ENCODE measurements at places on chromosomes 2 and 18. TPM values are rescaled to one million over a fixed set of nuclear protein-coding genes. Genes with fewer than 3 reads are reported as not detected.

The CPLX4 gene
- 0.46 TPM for total RNA-seq

- no peak for DNase-seq
Measured at GRCh38 chr2:84958135-84959059, 12.6 kb upstream of the KCMF1 start.

The GNAL gene
- total RNA-seq: 8.7 TPM

GRCh38 chr2:12490641-12491040, 226.1 kb upstream of the TRIB2 start:
- DNase-seq: no peak

GRCh38 chr2:192854706-192855105, 660.0 kb upstream of the TMEFF2 start:
- DNase-seq: no peak

The TMEM247 gene
- total RNA-seq: not detected

DNA sequence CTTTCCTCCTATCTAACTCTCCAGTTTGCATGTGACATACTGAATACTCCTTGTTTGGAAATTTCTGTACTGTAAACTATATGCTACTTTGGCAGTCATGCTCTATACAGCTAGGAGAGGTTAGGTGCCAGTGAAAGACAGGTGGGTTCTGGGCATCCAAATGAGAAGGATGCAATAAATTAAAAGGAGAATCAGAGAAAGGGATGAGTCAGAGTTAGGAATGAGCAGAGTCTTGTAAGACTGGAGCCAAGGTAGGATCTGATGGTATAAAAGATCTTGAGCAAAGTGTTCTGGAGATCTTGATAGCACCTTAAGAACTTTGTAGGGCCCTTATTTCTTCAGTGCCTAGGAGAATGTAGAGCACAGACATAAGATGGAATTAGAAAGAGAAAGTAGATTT, 58.7 kb upstream of the STAM2 start:
- no peak for DNase-seq

GRCh38 chr2:179049546-179050311, at the start of gene CCDC141:
CCDC141 (minus strand) TSS chr2:179050137; CDS start chr2:179049941, 196 bp downstream.
- no peak for DNase-seq

DNA sequence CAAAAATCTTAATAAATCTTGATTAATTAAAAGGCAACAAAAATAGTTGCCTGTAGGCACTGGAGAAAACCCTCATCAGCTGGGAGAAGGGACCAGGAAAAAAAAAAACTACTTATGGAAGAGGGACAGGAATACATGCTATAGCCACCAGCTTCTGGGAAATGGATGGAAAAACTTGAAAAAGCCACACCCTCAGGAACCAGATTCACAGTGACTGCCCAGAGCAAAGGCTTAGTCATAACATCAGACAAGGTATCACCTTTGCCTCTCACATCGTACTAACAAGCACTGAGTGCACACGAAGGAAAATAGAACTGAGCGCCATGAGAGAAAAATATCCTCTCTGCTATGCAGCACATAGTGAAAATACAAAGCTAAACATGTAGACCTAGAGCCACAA, 116.9 kb upstream of the GYPC start:
- no peak for DNase-seq

The CAPN13 gene
- not detected for total RNA-seq

GRCh38 chr2:128385365-128385764, 66.7 kb upstream of the HS6ST1 start:
- no peak for DNase-seq

GRCh38 chr2:101027852-101028251, 25.8 kb downstream of the RPL31 start:
- DNase-seq: no peak

DNA sequence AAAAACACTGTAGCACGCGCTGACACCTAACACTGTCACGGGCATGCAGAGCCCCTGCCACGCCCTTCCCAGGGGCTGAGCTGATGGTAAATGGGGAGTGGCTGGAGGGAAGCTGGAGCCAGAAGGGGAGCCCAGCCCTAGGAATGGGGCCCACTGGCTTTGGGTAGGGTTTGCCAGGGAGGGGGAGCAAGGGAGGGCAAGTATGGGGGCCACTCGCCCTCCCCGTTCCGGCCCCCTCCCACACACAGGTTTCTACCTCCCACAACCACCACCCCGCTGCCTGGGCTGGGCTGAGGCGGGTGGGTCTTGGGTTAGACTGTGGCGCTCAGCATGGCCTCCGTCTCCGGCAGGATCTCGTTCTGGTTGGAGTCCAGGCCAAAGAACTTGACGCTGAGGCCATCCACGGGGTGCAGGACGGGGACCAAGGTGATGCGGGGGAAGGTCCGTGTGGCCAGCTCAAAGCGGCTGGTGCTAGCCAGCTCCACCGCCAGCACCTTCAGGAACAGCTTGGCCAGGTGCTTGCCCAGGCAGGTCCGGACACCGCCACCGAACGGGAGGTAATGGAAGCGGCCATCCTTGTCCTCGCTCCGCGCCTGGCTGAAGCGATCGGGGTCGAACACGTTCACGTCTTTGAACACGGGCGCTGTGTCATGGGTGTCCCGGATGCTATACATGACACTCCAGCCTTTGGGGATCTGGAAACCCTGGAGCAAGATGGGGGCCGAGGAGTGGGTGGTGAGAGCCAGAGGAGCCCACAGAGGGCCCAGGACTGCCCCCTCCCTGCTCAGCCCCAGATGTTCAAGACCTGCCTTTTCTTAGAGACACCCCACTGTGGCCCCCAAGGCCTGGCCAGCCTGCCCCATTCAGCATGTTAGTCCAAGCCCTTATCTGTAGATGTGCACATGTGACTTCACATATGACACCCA, 15.5 kb downstream of the CYP26B1 start:
- peak; percentile 17 for DNase-seq

The FOXD4L1 gene
- not detected for total RNA-seq

The RAX gene
- not detected for total RNA-seq

GRCh38 chr18:37441821-37442220, 123.8 kb downstream of the CELF4 start:
- no peak for DNase-seq

The HOXD3 gene
- total RNA-seq: 0.65 TPM

GRCh38 chr2:46847185-46847710, 68.4 kb downstream of the MCFD2 start:
- peak; percentile 84 for DNase-seq

DNA sequence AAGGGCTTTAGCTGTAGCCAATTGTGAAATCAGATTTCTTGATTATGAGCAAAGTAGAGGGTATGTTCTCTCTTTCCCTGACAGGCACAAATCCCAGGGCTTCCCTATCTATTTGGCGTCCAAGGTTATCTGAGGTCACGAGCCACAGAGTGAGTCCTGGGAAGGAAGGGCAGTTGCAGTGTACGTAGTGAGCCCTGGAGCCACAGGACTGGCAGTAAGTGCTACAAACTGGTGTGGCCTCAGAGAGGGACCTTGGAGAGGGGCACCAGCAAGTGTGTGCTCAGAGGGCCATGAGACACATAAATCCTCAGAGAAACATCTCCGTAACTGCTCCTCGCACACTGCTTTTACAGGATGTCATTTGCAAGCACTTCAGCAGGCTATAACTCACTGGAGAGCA, 115.5 kb upstream of the SH3BP4 start:
- DNase-seq: no peak

DNA sequence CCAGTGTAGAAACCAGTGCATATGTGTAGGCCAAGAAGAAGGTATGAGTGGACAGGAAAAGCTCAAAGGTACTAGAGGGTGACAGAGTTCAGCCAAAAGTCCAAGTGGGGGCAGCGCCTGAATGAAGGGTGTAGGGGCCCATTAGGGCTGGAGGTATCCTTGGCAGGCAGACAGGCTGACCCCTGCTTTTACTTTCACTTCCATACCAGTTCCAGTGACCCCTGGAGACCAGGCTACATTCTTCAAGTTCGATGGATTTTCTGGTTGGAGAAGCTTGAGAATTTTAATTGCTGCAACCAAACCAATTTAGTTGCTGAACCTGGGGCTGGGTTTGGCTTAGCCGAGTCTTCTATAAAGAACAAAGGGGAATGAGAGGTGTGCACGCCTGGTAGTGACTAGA, 42.3 kb upstream of the MRPL33 start:
- DNase-seq: no peak

- no peak for DNase-seq
Measured at GRCh38 chr2:168090366-168091135, 156.8 kb downstream of the STK39 start.

DNA sequence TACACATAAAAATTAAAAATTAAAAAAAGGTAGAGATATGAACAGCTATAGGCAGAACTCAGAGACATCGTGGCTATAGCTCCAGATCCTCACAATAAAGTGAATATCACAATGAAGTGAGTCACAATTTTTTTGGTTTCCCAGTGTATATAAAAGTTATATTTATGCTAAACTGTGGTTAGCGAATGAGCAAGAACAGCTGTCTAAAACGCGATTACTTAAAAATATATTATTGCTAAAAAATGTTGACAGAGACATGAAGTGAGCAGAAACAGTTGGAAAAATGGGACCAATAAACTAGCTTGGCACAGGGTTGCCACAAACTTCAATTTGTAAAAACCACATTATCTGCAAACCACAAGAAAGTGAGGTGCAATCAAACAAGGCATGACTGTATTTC, 551.7 kb upstream of the NETO1 start:
- DNase-seq: no peak

The RASGRP3 gene
- total RNA-seq: 11.8 TPM

The PPP1R7 gene
- total RNA-seq: 36.0 TPM

The RAB12 gene
- 74.7 TPM for total RNA-seq

DNA sequence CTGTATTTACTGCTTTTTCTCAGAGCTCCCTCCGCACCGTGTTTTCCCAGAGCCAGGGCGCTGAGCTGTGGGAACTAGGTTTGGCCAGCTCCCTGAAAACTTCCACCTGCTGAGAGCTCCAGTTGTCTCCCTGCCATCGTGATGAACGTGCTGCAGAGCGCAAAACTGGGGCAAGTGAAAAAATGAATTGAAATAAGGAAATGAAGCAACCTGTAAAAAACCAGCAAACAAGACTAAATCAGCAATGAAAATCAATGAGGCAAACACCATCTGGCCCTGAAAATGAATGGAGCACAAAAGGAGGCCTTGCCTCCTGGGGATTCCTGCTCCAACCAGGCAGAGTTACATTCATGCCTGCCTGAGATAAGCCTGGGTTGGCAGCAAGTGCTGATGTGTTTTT, 129.9 kb downstream of the MARCHF4 start:
- no peak for DNase-seq

DNA sequence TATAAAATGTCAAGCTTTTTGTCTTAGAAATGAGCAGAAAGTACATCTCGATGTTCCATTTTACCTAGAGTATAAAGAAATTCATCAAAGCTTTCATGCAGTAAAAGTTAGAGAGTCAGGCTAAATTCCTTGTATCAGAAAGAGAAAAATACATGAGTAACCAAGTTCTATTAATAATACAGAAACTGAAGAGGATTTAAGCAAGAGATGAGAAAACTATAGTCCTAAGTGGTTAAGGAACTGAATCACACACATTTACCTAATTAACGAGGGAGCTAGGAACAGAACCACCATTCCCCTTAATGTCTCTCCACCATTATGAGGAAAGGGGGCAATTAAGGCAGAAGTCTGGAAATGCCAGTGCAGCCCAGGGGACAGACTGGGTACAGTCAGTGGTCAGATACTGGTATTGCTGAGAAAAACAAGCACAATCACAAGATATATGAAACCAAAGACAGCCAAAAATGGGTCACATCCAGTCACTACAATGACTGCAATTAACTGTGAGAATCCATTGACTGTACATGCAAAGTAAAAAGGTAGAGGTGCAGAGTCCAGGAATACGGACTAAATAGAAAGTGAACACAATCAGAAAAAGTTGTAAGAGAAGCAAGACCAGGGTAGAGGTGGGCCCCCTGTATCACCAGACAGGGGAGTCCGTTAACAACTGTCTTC, 23.9 kb downstream of the MAP4K3 start:
- no peak for DNase-seq

- DNase-seq: no peak
Measured at GRCh38 chr18:2895391-2895790, 48.6 kb downstream of the EMILIN2 start.

DNA sequence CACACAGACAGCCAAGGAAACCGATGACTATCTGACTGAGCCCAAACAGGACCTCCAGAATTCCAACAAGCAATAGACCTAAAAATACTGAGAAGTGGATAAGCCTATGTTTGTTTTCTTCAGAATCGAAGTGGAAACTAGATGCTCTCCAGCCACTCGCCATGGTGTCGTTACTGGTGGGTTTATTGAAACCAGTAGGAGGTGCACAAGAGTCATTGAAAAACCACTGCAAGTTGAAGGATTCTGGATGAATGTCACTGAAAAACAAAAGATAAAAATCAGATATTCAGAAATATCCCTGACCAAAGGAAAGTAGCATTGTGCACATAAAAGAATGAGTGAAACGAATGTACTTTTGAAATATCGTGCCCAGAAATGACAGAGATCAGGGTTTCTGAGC, 15.3 kb downstream of the TM4SF20 start:
- no peak for DNase-seq

DNA sequence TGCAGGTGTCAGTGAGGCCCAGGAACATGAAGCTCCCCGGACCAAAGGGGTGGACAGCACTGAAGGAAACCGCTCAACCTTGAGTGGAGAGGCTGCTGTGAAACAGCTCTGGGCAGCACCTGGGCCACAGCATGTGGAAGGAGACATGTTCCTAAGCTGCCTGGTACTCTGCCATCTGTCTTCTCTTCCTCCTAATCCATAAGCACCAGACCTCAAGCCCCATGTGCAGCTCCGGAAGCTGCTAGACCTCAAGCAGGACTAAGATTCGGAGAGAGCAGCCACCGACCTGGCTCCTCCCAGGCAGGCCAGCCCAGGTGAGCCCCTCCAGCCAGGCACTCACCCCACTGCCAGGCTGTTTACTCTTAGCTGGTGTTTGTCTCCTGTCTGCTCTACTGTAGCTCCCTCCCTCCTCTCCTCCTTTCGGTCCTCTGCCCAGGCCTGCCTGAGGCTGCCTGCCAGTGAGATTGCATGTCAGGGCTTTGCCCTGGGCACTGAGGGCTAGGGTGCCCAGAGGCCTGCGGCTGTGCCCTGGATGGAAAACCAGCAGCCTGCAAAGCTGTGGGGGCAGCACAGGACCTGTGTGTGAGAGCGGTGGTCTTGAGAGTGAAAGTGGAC, 53.7 kb downstream of the BCL11A start:
- DNase-seq: no peak

DNA sequence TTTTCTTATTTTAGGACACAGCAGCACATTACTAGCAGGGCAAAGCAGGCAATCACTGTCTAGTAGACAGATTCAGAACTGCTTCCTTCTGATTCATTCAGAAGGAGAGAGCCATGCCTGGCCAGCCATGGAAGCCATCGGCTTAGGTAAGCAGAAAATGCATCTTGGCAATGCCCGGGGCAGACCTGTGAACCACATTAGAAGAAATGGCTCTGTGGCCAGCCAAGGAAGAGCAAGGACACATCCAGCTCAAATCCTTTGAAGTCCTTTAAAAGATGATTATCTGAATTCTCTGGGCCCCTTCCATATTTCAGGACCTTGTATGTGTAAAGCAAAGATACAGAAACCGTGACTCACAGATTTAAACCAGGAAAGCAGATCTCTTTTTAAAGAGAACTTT, 227.4 kb downstream of the PID1 start:
- no peak for DNase-seq

Measured in omental fat pad (tissue), 4 donors.